ENCODE measurements at places on chromosomes 2 and 18.
A peak's percentile ranks its signal among the peaks of the same experiment; 100 is the strongest.

GRCh38 chr2:157055660-157056199 is 201.8 kb upstream of the GALNT5 start:
- no peak for DNase-seq

DNA sequence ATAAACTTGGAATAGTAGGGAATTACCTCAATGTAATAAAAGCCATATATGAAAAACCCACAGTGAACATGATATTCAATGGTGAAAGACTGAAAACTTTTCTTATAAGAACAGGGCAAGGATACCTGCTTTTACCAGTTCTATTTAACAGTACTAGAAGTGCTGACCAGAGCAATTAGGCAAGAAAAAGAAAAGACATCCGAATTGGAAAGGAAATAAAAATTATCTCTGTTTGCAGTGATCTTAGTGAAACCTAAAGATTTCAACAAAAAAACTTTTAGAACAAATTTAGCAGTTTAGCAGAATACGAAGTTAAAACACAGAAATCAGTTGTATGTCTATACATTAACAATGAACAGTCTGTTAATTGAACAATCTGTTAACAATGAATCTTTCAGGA is 69.1 kb downstream of the MIB1 start:
- no peak for DNase-seq

- no peak for DNase-seq
Observed at GRCh38 chr2:187869195-187869594, 315.0 kb upstream of the TFPI start.

DNA sequence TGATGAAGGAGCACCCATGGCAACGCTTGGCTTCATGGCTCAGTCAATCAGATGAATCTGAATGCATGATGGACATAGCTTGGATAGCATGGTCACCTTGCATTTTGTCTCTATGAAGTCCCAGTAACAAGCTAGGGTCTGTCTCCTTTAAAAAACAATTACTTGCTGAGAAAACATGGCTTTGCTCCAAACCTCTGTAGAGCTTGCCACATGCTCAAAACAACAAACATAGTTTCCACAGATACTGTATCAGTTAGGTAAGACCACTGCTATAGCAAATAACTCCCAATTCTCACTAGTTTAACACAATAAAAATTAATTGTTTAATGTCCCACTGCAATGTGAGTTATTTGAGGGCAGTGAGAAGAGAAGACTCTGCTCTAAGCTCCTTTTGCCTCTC is 401.0 kb downstream of the IRS1 start:
- DNase-seq, result no peak

- DNase-seq, result no peak
Observed at GRCh38 chr2:238655198-238655860, 192.6 kb upstream of the TWIST2 start.

DNA sequence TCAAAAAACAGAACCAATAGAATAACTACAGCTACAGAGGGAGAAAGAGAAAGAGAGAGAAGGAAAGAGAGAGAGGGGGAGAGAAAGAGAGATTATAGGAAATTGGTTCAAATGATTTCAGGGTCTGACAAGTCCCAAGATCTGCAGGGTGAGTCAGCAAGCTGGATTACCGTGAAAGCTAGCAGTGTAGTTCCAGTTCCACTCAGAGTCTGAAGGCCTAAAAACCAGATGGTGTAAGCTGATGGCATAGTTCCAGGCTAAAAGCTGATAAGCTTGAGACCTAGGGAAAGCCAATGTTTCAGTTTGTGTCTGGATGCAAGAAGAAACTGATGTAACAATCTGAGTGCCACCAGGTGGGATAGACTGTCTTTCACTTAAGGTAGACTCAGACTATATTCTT is 397.7 kb downstream of the TRIB2 start:
- DNase-seq, result no peak

GRCh38 chr18:44133483-44133882 is 547.2 kb upstream of the SETBP1 start:
- DNase-seq, result no peak

- peak; percentile 78 for DNase-seq
Observed at GRCh38 chr2:101152272-101153076, 1.3 kb upstream of the TBC1D8 start.

- DNase-seq, result no peak
Observed at GRCh38 chr2:79155826-79156476, 3.6 kb downstream of the REG3A start.

DNA sequence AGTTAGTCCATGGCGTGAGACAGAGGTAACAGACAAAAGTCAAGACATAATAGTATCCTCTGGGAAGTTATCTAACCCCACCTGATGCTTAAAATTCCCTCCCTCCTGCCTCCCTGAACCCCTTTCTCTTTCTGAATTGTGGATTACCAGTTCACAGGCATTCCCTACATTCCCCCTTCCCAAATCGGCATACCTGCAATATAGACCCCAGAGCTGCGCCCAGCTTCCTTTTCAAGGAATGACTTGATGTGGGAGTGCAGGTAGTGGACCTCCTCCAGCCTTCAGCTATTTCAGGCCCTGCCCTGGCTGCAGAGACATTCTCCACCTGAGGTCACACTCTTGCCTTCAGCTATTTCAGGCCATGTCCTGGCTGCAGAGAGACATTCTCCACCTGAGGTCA is 111.1 kb upstream of the KLF7 start:
- no peak for DNase-seq

DNA sequence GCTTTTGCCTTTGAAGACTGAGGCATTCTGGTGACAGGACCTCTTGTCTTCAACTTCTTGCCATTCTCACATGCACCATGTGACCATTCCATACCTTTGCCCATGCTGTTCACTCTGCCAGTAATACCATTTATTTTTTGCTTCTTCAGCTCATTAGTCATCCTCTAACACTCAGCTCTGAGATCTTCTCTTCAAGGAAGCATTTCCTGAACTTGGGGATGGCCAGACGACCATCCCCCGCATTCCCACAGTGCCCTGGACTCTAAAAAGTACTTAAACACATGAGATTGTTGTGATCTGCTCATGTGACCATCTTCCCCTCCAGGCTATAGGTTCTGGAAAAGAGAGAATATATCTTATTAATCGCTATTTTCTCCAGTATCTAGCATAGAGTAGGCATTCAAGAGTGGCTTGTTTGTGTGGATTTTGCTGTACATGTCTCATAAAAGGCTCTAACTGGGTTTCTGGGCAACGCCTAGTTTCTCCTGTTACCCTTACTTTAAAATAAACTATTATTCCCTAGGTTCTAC is 33.9 kb downstream of the PAX3 start:
- no peak for DNase-seq

DNA sequence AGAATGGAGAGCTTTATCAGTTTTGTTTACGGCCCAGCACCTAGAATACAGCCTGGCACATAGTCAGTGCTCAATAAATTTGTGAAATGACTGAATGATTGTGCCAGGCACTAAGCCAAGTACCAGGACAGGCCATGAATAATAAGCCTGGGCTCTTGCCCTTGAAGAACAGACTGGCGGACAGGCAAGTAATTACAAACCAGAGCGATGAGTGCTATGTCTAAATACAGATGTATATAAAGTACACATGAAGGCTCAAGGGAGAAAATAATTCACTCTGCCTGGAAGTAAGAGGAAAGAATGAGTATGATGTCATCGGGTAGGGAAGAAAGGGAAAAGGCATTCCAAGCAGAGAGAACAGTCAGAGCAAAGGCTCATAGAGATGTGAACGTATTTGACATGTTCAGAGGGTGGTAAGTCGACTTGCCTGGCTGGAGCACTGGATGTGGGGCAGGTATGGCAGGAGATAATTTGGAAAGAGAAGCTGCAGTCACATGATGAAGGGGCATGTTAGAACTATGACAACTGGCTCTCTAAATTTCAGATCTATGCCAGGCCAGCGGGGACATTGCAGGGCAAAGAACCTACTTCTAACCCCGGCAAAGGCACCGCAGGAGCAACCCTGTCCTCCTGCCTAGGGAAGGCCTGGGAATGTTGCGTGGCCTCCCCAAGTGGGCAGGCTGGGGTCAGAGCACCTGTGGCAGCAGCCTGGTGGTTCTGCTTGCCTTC is 119.1 kb upstream of the STPG4 start:
- no peak for DNase-seq

DNA sequence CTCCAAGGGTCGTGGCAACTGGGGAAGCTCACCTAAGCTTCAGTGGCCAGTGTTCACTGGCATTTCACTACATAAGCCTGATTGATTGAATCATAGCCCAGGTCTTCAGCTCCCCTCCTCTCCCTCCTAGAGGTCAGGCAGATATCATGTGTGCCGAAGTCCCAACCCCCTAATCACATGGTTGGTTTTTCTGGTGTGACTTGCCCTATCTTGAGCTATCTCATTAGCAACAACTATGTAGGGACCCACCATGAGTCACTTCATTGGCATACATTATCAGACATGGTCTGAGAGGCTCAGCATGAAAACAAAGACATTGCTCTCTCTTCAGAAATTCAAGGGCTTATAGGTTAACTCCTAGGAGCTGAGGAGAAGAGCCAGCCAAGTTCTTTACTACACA is 76.8 kb downstream of the LYPD1 start:
- no peak for DNase-seq

GRCh38 chr2:79446313-79446712 is 66.5 kb upstream of the CTNNA2 start:
- DNase-seq, result no peak

DNA sequence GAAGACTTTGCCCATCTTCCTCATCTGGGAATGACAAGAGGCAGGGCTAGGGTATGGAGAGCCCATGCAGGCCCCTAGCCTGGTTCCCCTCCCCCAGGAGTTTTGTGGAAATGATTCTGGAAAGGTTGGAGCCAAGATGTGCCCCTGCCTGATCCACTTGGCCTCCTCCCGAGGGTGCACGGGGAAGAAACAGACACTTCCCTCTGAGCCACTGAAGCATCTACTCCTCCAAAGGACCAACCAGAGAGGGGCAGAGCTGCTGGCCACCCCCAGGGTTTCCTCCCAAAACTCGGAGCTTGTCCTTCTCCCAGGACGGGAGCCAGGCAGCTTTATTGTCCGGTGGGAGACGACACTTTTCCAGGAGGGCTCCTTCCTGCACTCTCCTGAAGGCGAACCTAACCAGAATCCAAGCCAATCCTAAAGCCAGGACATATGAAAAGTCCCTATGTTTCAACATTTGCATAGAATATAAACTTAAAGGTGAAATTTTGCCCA is 149.2 kb upstream of the COPS8 start:
- no peak for DNase-seq

DNA sequence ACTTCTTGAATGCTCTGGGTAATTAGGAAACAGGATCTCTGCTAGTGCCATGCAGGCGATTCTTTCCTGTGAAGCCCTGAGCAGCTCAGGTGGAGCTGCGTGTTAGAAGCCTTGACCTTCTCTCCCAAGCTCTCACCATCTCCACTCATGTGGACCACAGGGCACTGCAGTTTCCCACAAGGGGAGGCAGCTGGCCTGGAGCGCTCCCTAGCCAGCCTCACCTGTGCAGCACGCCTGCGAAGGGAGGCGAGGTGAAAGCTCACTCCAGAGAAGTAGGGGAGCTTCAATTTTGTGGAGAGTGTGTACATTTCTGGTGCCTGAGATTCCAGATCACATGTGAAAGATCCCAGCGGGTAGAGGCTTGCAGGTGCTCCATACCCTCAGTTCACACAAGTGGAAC is 11.1 kb upstream of the HES6 start:
- DNase-seq, result peak; percentile 33

DNA sequence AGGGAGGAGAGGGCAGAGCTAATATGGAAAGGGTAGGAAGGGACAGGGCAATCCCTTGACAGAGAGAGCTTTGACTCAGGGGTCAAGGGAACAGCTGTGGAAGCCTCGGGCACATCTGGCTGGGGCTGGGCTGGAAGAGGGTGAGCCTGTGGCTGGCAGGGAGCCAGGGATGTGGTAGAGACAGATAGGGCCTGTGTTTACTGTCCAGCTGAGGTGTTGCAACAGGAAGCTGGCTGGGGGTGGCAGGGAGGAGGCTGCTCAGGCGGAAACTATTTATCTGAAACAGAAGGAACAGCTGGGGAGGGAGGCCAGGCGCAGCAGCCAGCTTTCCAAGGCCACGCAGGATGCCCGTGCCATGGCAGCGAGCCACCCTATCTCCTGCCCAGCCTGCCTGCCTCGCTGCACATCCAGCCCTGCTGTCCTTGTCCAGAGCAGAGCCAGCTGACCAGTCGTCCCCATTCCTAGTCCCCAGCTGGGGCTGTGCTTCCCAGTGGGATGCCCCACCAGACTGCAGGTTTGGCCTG is 264.7 kb downstream of the CYP26B1 start:
- peak; percentile 79 for DNase-seq

- DNase-seq, result no peak
Observed at GRCh38 chr2:118779362-118779761, 68.1 kb downstream of the EN1 start.

- DNase-seq, result no peak
Observed at GRCh38 chr2:178105566-178105965, 6.7 kb upstream of the RBM45 start.

- DNase-seq, result no peak
Observed at GRCh38 chr2:53460347-53460746, 307.3 kb upstream of the CHAC2 start.

DNA sequence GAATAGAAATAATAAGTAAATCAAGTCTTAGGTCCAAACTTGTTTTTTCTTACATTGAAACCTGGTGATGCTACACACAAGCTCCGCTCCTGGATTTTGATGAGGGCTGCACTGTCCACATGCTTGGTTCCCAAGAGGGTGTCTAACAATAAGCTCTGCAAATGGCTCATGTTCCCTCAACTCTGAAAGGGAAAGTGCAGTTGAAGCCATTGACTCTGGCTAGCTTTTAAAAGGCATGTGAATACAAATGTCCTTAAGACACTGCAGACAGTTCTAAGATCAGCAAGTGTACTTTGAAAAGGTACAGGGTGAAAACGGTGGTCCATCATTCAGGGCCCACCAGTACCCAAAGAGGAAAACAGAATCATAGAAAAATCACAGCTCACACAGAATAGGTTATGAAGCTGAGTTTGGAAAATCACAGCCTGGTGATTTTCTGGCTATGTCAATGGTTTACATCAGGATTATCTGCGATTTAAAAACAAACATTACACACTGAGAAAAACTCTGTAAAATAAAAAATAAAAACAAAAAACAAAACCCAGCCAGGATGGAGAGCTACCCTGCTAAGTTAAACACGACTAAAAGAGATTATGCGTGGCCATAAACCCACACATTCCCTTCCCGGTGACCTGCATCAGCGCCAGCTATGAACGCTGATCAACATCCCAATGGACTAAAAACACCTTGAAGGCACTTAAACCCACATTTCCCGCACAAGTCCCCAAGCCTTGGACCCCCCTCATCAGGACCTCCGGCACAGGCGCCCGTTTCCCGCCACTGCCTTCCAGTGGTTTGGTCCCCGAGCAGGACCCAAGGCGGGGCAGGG is 554 bp downstream of the PFN4 start:
- no peak for DNase-seq

DNA sequence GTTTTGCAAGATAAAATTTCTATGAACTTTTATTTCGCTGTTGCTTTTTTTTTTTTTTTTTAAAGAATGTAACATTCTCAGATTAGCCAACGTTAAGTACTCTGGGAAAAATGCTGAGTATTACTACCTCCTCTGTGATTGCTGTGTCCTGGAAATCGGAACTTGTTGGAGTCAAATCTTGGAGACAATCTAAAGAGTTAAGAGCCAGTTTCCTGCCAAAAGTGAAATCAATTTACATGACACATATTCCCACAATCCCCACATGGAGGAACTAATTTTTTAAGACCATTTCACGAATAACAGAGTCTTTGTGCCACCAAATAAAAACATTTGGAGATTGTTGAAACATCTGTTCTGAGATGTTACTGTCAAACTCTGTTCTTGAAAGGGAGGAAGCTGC is 127.8 kb downstream of the MEP1B start:
- DNase-seq, result no peak

- DNase-seq, result no peak
Observed at GRCh38 chr2:113784823-113785744, 28.6 kb upstream of the SLC35F5 start.
